ENCODE measurements at places on chromosomes 5 and 9. TPM values are rescaled to one million over a fixed set of nuclear protein-coding genes. Genes with fewer than 3 reads are reported as not detected.
A peak's percentile ranks its signal among the peaks of the same experiment; 100 is the strongest.

DNA sequence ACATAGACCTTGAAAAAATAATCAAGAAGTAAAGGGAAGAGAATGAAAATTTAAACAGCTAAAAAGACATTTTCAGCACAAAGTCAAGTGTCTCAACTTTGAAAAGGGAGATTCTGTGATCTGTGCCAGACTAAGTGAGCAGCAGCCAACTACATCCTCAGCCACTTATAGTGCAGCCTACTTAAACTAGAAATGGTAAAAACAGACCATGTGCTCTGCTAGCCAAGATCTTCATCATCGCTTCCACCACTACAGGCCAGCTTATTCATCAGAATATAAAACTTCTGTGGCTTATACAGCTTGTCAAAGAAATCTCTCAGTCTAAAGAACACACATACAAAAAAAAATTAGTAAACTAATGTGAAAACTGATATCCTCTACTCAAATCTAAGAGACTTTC lies 63.5 kb downstream of the CEMIP2 start:
- DNase-seq: peak; percentile 35

GRCh38 chr5:39451276-39451941 lies 26.6 kb upstream of the DAB2 start:
- no peak for DNase-seq

- no peak for DNase-seq
These were observed 211.0 kb downstream of the SEC61B start for GRCh38 chr9:99433095-99433494.

DNA sequence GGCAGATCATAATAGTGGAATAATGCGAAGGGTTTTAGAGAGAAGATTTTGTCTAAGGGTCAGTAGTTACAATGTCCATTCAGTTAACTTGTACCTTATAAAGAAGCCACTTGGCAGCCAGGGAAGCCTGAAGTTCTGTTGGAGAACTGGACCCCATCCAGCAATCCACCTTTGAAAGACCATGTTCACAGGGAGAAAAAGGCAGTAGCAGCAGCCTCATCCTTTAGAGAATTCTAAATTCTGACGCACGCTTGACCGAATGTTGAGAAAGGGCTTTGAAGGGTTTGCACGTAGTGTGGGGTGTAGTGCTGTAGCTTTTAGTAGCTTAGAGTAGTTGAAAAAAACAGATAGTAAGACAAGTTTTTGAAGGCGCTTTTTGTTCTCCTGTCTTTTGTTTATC lies 42.8 kb downstream of the MCCC2 start:
- DNase-seq: no peak

GRCh38 chr9:129737479-129738274 lies 15.2 kb downstream of the PTGES start:
- peak; percentile 89 for DNase-seq

TRAF1 gene
- polyA plus RNA-seq: 0.54 TPM

- peak; percentile 92 for DNase-seq
These were observed 35.6 kb downstream of the CD180 start for GRCh38 chr5:67160985-67161384.

DNA sequence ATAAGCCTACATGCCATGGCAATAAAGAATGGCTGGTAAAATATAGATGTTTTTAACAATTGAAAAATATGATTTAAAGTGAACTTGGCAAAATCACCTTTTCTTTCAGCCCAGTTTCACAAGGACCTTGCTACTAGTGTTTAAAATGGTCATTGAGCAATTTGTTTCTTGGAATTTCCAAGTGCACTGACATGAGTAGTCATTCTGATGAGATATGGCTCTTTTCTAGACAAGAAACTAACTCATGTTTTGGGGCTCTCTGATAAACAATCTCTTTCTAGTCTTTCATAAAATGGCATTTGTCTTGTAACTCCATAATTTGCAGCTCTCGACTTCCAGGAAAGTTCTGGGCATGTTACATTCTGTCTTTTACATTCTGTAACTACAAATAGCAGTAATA lies 176.8 kb downstream of the NR2F1-AS1 start:
- DNase-seq: no peak

GRCh38 chr5:55226027-55226933 lies 835 bp downstream of the MCIDAS start:
- DNase-seq: peak; percentile 67

DNA sequence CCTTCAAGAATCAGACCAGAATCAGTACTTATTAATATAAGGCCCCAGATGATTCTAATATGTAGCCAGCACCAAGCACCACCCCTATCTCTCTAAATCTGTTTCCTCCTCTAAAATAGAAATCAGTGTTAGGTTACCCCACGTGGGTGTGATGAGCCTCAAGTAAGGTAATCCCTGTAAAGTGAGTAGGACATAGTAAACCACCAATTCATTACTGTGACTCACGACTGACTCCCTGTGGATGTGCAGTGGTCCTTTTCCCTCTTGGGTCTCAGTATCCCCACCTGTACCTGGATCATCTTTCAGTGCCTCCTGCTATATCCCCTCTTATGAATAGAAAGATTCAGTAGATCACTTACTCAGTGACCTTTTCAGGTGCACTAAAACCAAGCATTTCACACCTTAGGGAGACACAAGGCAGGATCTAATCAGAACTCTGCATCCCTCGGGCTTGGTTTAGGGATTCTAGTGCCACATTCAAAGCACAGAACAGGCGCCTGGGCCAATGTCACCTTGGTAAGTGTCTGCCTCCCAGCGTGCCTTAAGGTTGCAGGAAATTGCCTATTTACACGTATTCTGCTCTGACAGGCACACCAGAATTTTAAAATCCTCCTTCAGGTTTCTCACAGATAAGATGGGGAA lies 12.2 kb upstream of the ALDH1B1 start:
- peak; percentile 45 for DNase-seq

- DNase-seq: no peak
These were observed 8.1 kb upstream of the PTPN3 start for GRCh38 chr9:109506097-109506712.

- no peak for DNase-seq
These were observed 180.2 kb downstream of the DENND1A start for GRCh38 chr9:123749580-123750202.

- DNase-seq: no peak
These were observed 42.0 kb downstream of the SFXN1 start for GRCh38 chr5:175520321-175520720.

DNA sequence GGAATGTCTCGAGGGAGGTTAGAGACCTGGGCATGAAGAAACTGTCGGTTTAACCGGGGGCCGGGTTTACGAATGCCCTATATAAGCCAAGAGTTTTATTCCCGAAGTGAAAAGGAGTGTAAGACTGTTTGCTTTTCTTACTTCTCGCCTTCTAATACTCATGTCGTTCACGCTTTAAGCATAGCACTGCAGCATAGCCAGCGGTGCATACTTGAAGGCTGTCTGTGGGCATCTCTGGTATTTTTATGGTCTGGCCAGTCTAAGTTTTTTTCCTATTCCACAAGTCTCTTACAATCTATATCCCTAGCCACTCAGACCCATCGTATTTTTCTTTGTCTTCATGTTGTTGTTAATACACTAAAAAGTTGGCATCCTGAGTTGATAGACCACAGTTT lies 1.2 kb downstream of the UHRF2 start:
- peak; percentile 78 for DNase-seq

DNA sequence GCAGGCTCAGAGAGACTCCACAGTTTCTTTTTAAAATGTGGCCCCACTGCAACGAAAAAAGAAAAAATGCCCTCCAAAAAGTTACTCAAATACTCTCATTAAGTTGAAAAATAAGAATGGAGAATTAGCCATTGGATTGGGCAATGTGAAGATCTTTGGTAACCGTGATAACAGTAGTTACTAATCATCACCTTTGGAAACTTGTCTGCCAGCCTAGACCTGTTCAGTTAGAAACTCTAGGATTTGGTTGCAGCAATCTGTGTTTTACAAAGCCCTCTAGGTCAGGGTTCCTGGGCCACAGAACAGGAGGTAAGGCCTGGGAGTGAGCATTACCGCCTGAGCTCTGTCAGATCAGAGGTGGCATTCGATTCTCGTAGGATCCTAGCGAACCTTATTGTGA lies 34.2 kb downstream of the VPS13A start:
- no peak for DNase-seq

DNA sequence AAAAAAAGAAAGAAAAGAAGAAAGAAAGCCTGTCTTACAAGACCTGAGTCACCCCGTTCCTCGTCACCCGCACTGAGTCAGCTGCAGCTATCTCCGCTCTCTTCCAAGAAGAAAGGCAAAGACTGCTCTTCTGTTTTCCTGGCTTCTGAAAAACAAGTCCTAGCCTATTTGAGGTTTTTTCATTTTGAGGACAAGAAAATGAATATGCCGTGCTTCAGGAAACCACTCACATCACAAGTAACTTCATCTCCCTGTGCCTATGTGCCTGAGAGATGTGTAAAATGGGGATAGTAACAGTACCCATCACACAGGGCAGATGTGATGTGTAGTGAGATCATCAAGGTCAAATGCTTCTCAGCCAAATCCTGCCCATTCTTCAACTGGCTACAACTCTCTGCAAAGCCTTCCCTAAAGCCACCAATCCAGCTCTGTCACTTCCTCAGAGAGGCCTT lies 78.4 kb downstream of the GLDC start:
- peak; percentile 97 for DNase-seq

- no peak for DNase-seq
These were observed 457.0 kb downstream of the PDE4D start for GRCh38 chr5:59436364-59437148.

DNA sequence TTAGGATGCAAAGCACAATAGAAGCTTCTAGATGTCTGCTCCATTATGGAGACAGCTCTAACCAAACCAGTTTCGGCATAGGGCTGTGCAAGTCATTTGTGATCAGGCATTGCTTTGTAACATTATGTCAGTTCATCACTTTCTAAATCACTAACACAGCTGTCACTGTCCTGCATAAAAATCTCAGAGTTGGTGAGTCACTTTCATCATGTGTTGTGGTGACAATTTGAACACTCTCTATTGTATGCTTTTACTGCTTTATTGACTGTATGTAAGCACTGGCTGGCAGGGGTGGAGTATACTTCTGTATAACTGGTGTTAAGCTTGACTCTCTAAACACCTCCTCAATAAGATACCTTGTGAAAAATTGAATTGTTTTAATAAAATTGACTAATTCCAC lies 77.9 kb downstream of the SLCO4C1 start:
- no peak for DNase-seq

- DNase-seq: peak; percentile 64
These were observed 6.0 kb downstream of the EEIG1 start for GRCh38 chr9:127974769-127975261.

DNA sequence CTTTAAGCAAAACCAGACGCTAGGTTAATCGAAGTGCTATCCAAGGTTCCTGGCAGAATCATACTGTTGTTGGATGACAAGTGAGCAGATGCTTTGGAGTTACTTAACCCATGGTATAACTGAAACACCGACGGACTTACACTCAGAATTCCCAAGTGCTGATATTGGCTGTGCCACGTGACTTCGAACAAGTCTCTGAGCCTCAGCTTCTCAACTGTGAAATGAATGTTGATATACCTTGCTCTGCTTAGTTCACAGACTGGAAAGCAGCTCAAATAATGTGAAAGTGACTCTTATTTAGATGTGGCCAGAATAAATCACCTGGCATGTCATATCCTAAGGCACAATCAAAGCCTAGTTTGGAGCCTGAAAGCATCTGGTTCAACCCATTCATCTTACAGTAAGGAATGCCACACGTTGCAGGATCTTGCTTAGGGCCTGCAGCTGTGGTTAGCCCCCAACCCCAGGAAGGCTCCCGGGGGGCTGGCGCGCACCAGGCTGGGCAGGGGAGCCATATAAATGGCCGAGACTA lies 759 bp downstream of the GEMIN5 start:
- DNase-seq: peak; percentile 46

DNA sequence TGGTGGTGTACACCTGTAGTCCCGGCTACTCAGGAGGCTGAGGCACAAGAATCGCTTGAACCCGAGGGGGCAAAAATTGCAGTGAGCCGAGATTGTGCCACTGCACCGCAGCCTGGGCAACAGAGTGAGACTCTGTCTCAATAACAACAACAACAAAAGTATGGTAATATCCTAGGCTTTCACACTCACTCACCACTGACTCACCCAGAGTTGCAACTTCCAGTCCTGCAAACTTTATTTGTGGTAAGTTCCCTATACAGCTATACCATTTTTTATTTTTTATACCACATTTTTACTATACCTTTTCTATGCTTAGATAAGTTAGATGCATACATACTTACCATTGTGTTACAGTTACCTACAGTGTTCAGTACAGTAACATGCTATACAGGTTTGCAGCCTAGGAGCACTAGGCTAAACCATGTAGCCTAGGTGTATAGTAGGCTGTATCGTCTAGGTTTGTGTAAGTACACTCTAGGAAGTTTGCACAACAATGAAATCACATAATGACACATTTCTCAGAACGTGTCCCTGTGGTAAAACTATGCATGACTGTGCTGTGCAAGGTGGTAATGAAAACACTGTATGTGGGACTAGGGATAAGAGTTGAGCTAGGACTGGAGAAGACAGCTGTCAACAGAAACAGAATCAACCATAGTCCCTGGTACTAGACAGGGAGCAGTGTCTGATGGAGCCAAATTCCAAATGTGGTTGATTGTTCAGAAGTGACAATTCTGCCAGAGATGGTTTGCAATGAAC lies 109.5 kb upstream of the RAD23B start:
- DNase-seq: peak; percentile 39

DNA sequence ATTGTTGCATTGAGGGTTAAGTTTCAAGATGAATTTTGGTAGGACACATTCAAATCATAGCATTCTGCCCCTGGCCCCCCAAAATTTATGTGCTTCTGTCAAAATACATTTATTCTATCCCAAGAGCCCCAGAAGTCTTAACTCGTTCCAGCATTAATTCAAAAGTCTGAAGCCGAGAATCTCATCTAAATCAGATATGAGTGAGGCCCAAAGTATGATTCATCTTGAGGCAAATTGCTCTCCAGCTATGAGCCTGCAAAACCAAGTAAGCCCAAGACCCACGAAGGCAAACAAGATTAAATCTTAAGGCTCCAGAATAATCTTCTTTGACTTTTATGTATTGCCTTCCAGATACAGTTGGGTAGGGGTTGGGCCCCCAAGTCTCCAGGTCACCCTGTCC lies 19.2 kb downstream of the TNPO1 start:
- no peak for DNase-seq

DNA sequence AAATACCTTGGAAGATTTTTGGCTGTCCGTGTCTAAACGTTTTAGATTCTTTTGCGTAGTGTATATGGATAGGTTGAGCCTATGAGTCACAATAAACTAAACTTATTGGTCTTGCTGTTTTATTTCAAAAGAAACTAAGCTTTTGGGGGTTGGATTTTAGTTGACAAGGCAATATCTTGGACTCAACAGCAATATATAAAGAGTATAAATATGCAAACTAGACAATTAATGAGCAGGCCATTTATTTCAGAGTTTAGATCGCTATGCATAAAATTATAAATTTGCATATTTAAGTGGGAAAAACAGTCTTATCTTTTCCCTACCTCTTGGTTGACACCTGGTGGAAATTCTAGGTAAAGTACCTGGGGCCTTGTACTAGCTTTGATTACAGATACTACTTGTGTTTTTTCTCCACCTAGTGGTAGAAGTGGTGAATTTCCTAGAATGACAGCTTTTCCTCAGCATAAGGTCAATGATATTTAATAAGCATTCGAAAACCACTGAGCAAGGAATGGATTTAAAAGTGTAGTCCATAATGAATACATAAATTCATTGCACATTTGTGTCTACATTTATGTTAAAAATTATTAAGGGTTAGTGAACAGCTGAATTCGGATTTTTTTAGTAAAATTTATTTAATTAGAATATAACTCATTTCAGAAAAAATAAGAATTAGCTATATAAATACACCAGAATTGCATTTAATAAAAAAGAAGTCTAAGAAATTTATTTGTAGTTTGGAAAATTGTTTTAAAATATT lies 1.7 kb upstream of the ARRDC3 start:
- peak; percentile 86 for DNase-seq

Data from GM23248 (cell line).